ENCODE measurements at places on chromosomes 7 and 10.

DNA sequence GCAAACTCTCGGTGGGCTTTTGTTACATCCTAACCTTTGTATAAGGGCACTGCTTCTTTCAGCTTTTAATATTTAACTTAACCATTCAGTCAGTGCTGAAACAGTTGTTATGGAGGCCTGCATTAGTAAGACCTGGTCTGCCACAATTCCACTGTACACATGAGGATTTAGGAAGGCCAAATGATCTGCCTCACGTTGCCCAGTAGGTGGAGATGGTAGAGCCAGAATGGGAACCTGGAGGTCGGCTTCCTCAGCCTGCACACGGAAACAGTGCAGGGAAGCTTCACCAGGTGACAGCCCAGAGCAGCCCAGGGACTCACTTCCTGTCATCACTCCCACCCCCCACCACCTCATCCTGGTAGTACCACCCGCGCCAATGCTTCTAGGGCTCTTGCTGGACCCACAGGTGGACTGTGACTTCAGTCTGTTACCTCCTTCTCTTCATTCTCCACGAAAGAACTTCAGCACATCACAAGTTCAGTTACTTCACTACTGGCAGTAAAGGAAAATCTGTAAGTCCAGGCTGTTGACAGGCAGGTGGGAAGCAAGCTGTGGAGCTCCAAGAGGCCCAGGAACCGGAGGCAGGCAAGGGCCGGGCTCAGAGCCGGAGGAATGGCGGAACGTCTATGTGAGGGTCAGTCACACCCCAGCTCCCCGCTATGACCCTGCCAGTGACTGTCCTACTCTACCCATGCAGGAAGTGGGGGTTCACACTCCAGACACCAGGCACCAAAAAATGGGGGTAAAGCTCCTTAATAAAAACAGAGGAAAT is 480.3 kb upstream of the C7orf33 start:
- ATAC-seq = no peak

DNA sequence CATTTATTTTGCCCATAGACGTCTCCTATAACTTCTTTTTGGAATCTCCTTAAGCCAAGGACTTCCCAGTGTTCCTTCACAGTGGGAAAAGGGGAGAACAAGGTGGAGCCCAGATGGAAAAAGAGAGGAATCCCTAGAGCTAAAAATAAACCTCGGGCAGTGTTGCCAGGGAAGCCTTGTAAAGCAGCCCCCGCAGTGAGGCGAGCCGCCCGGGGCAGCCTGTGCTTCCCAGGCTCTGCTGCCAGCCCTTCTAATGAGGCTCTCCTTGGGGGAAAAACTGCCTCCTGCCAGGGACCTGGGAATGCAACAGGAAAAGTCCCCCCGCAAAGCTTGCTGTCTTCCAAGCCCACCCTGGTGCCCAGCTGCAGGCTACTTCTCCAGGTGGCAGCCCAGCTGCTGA is 71.7 kb downstream of the SH3PXD2A start:
- no peak for ATAC-seq

DNA sequence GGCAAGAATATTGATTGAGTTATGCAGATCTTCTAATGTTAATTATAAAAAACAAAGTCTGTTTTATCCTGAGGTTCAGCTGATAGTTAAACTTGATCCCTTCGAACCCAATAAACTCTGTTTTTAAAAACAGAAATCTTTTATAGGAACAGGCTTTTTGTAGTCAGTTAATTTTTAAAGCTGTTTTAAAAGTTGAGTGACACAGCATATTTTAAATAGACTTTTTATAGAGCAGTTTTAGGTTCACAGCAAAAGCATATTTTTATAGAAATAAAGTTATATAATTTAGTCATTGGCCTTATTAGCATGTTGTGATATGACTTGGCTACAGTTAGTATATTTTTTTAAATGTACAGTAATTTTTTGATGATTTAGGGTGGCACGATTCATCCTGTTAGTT is 11.1 kb downstream of the FOXK1 start:
- ATAC-seq = peak; percentile 72

DNA sequence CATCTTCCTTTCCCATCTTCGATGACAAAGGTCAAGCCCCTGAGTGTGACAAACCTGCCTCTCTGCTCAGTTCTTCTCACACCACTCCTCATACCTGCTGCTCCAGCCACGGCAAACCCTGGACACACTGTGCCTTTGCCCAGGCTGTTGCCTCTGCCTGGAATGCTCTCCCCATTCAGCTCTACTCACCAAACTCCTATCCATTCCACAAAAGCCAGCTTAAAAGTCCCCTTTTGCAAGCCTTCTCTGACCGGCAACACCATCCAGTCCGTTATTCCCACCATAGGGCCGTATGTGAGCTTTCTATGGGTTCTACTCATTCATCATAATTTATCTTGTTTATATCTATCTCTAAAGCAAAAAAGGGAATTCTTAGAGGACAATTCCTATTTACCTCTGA is 15.2 kb downstream of the GFRA1 start:
- ATAC-seq = no peak

DNA sequence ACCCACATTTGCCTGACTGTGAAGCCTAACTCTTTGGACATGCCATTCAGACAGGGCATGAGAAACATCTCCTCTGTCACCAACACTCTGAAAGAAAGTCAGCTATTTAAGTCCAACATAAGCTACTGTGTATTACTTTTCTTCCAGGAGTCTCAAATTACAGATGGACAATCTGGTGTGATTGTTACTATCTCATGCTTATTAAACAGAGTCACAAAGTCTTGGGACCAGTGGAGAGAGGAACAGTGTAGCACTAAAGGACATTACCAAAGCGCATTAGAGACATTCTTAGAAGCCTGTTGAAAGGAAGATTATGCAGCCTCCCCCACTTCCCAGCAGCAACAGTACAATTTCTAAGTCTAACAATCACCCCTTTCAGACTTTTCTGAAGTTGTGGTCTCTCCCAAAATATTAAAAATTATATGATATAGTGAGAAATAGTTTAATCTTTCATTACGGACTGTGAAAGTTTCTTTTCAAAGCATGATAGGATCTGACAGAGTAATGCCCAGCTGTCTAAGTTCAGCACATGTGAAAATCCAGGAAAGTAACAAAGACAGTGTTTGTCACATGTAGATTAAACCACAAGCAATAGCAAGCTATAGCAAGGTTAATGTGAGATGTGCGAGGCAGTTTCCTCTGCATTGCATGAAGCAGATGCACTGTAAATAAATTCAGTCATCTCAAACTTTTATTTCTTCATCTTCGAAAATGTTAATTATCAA is 280.9 kb upstream of the FZD8 start:
- no peak for ATAC-seq

GRCh38 chr7:41199136-41199535 is 503.8 kb downstream of the INHBA start:
- no peak for ATAC-seq

GRCh38 chr7:433558-433957 is 86.1 kb downstream of the PDGFA start:
- ATAC-seq = no peak

DNA sequence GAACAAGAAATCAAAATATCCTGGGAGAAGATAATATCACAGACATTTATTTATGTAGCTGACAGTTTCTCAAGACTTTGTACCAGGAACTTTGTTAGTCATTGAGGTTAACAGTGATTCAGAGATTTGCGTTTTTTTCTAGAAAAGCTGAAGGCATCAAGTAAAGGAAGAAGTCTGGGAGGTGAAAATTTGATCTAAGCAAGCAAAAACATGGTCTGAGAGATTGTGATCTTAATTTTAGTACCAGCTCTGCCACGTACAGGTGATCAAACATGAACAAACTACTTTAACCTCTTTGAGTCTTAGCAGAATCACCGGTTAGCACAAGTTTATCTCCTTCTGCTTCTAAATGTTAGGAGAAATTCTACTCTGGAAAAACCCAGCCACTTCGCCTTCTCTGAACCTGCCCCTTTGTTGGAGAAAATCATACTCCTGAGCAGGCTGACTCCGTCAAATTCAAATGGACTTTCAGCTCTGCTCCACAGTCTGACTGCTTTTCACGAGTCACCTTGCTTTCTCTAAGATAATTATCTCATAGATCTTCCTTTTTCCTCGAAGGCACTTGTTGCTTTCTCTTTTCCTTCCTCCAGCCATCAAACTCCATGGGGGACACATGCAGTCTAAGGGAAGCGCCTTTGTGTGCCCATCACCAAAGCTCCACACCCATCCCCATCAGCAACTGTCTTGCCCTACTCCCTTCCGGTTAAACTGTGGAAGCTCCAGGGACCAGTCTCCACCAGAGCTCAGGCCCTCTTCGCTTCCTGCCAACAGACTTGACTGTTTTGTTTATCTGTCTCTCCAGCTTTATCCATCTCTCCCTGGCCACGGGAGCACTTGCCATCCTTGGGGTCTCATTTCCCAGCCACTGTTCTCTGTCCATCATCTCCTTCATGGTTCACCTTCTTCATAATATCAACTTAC is 86.3 kb downstream of the PRKCQ start:
- ATAC-seq = peak; percentile 55

GRCh38 chr7:148116195-148116594 is 474.4 kb upstream of the C7orf33 start:
- ATAC-seq = no peak

GRCh38 chr7:79386688-79387422 is 66.6 kb downstream of the MAGI2 start:
- no peak for ATAC-seq

- no peak for ATAC-seq
Observed at GRCh38 chr7:105838627-105839231, 37.7 kb downstream of the ATXN7L1 start.

- no peak for ATAC-seq
Observed at GRCh38 chr7:66952343-66953043, 31.5 kb downstream of the TMEM248 start.

- ATAC-seq = no peak
Observed at GRCh38 chr7:16233517-16233916, 187.8 kb downstream of the CRPPA start.

- no peak for ATAC-seq
Observed at GRCh38 chr7:77569514-77570232, 32.6 kb downstream of the PTPN12 start.

DNA sequence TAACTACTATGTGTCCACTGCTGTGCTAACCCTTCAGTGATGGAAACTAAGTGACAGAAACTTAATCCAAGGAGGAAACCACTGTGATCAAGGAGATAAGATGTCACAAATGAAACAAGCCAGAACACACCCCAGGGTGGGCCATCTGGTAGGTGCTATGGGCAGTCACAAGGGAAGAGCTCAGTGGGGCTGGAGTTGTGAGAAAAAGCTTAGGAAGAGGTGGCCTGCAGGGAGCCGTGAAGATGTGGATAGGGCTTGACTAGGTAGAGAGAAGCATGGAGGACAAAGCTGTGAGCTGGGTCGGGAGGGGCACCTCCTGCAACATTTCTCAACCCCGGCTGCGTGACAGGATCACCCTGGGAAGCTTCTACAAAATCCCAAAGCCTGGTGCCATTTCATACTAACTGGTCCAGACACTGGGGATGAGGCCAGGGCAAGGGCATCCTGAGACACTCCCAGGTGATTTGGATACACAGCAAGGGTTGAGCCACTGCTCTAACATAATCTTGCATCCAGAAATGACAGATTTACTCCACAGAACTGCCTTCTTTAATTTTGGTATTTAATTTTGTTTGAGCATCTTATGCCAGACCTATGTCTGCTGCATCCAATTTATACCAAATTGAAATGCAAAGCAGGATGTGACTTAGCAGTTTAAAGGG is 69.3 kb downstream of the OSBPL3 start:
- ATAC-seq = no peak

GRCh38 chr10:116306847-116307246 is 17.4 kb upstream of the CCDC172 start:
- no peak for ATAC-seq

GRCh38 chr7:49322476-49322875 is 398.1 kb downstream of the CDC14C start:
- no peak for ATAC-seq

- no peak for ATAC-seq
Observed at GRCh38 chr10:82041018-82041417, 166.0 kb downstream of the NRG3 start.

DNA sequence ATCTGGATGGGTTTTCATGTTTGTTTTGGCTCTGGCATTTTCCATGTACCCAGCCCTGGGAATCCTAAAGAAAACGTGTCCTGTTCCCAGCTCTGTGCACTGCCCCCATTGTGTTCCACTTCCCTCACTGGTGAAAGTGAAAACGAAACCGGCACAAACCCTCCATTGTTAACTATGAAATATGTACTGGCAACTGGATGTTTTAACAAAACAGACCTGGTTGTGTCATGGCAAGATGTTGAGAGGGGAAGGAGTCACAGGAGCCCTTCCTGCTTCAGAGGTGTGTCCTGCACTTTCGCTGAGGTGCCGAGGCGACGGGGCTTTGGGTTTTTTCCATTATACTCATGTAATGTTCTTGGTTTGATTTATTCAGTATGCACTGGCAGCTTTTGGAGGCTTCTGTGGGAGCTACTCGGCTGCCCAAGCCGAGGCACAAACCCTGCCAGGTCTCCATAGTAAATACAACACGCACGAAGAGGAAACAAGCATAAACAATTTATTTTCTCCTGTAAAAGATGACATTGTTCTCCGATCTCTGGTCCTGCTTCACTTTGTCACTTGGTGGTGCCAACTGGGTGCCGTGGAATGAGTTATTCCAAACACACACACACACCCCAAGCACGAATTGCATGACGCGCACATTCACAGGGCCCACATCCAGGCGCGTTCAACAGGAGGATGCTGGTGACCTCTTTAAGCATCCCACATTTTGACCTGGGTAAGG is 118.2 kb downstream of the CDK6 start:
- peak; percentile 92 for ATAC-seq

DNA sequence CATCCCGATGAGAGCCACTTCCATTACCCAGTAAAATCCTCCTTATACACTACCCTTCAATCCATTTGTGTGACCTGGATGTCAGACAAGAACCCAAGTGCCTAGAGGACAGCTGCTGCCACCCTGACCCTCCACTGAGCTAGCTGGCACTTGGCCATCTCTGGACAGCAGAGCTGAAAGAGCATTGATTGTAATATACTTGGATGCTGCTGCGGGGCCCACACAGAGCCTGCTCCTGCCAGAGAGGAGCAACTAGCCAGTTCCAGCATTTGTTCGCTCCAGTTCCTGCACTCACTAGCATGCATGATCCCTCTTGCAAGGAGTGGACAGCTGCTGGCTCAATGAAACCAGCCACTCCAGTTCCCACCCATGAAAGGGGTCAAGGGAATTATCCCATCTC is 8.4 kb upstream of the TMEM254 start:
- no peak for ATAC-seq

DNA sequence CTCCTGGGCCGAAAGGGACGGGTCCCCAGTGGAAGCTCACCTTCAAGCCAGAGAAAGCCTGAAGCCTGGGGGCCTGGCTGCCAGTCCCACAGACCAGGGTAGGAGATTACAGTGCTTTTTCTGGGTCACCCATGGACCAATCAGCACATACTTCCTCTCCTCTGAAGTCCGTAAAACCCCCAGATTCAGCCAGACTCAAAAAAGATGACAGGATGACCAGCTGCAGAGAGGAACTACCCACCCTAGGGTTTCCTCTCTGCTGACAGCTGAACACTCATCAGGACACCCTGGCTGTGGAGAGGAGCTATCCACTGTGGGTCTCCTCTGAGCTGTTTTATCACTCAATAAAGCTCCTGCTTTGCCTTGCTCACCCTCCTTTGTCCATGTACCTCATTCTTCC is 78.0 kb downstream of the SAMD9 start:
- no peak for ATAC-seq

GRCh38 chr7:151232917-151233701 is 826 bp downstream of the CHPF2 start:
- ATAC-seq = peak; percentile 90

- no peak for ATAC-seq
Observed at GRCh38 chr10:132849546-132850031, 63.6 kb upstream of the NKX6-2 start.
